ENCODE measurements at places on chromosomes 4 and X. TPM values are rescaled to one million over a fixed set of nuclear protein-coding genes. Genes with fewer than 3 reads are reported as not detected.

GRCh38 chr4:141705048-141705746 lies 68.8 kb downstream of the IL15 start:
- H3K4me1 ChIP-seq = peaks cover 5% of the 10 kb centered on the region
- no peaks in the 10 kb centered on the region for H3K36me3 ChIP-seq
- no peak overlapping the region for H3K27ac ChIP-seq
- peaks cover 4% of the 10 kb centered on the region for H3K27me3 ChIP-seq
- DNase-seq = no peak
- no peak overlapping the region for H3K4me3 ChIP-seq

DNA sequence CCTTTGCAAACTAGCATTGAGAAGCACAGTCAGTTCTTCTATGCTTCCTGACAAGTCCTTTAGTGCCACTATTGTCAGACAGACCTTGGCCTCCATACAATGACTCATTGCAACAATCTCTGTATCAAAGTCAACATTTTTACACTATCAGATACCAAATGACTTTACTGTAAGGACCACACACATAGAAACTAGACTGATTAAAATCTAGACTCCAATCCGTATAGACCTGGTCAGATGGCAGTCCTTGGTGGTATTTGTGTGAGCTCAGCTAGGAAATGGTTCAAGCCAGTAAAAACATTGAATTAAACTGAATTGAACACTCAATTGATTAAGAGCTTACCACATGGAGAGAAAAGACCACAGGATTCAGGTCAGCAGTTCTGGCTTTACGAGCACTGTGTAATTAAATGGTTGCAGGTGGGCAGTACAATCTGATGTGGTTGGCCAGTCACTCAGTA lies 549.8 kb upstream of the LCORL start:
- no peaks in the 10 kb centered on the region for H3K36me3 ChIP-seq
- no peak for DNase-seq
- H3K27ac ChIP-seq = no peak overlapping the region
- H3K4me3 ChIP-seq = no peak overlapping the region
- no peaks in the 10 kb centered on the region for H3K4me1 ChIP-seq

DNA sequence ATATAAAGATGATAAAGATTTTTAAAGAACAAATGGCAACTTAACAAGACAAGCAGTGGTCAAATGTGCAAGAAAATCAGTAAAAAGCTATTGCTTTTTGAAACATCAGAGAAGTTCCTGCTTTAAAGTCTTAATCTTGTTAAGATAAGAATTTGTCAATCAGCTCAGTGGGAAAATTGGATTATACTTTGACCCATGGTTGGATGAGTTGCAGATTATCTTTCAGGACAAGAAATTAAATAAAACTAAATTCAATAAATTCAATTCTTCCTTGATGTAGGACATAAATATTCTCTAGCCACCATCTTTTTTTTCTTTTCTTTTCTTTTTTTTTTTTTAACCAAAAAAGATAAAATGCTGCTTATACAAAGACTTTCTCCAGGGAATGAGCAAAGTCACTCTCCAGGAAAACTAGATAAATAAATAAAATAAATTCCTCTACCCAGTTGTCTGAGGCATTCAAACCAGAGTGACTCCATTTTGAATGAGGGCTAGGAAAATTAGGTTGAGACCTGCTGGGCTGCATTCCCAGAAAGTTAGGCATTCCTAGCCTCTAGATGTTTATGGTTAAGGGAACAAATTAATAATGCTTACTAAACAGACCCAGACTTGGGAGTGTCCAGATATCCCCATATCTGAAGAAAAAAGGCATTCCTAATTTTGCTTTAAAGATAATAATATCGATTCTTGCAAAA lies 211.2 kb downstream of the SNCA start:
- H3K4me3 ChIP-seq = no peak overlapping the region
- H3K27me3 ChIP-seq = peaks cover 18% of the 10 kb centered on the region
- DNase-seq = no peak
- H3K27ac ChIP-seq = no peak overlapping the region
- H3K36me3 ChIP-seq = no peaks in the 10 kb centered on the region

ASB9 gene
- 0.33 TPM for total RNA-seq

PRRG3 gene
- total RNA-seq = not detected

SPANXN4 gene
- not detected for total RNA-seq

TACC3 gene
- 142 TPM for total RNA-seq
